Dermis microvascular lymphatic vessel endothelial cell (primary cell): ENCODE measurements at places on chromosomes 3 and 15.

DNA sequence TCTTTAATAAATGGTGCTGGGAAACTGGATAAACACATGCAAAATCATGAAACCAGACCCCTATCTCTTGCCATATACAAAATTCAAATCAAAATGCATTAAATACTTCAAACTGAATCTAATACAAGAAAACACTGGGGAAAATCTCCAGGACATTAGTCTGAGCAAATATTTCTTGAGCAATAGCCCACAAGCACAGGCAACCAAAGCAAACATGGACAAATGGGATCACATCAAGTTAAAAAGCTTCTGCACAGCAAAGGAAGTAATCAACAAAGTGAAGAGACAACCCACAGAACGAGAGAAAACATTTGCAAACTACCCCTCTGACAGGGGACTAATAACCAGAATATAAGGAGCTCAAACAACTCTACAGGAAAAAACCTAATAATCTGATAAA lies 6.3 kb downstream of the ANKRD28 start:
- DNase-seq, result no peak

GRCh38 chr3:28840976-28841376 lies 439.9 kb upstream of the RBMS3 start:
- no peak for DNase-seq

DNA sequence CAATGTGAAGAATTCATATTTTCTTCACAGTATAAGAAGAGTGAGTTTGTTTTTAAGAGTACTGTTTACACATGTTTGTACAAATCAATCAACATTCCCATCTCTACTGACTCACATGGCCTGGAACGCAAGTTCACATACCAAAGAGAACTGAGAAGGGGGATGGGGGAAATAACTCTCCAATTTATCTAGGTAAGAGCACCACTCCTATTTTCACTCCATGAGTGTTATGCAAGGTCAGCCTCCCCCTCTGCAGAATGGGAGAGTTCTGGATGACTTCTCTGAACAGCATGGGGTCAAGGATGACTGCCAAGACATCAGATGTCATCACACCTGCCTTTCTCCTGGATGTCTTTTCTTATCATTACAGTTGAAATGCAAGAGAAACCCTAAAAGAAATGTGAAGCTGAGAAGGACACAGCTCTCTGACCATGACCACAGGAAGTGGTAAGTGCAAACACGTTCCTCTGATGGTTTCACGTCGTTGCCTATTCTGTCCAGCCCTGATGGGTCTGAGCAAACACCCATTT lies 95.2 kb downstream of the SEMA6D start:
- DNase-seq, result peak; percentile 36

- no peak for DNase-seq
Measured at GRCh38 chr3:173501931-173502489, 104.5 kb downstream of the NLGN1 start.

DNA sequence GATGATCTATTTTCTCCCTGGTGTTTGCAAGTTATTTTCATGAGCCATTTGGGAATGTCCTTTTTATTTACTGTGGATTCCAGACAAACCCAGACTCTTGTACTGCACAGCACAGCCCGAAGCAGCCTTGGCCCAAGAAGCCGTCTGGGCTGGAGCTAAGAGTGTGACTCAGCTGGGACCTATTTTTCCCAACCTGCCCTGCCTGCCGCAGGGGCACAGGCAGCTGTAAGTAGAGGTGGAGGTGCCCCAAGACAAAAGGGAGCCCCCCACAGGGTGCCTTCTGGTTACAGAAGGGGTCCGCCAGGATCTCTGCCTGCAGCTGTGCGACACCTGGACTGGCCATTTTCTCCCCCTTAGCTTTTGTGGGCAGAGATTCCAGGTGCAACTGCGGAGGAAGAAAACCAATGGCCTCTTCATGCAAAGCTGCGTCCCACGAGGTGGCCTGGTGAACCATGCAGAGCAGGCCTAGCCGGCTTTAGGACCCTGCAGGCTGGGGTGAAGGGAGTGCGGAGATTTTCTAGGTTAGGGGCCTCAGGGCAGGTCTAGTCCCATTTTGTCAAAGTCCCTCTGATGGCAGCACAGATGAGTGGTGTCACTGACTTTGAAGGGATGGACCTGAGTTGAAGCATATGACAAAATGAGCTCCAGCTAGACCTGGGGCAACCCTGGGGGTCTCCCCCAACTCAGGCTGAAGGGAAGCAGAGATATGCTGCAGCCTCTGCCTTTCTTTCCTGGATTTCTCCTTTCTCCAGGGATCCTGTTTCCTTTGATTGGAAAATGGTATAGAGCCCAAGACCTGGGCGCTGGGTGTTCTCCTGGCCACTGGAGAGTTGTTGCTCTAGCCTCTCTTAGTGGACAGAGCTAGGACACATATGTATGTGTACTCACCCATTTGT lies 131.2 kb downstream of the KLF13 start:
- DNase-seq, result peak; percentile 81

GRCh38 chr3:142886940-142887339 lies 1.9 kb downstream of the PCOLCE2 start:
- no peak for DNase-seq

GRCh38 chr15:38945551-38946298 lies 381.1 kb upstream of the RASGRP1 start:
- peak; percentile 33 for DNase-seq

GRCh38 chr15:58463815-58464650 lies 32.2 kb downstream of the LIPC start:
- no peak for DNase-seq

DNA sequence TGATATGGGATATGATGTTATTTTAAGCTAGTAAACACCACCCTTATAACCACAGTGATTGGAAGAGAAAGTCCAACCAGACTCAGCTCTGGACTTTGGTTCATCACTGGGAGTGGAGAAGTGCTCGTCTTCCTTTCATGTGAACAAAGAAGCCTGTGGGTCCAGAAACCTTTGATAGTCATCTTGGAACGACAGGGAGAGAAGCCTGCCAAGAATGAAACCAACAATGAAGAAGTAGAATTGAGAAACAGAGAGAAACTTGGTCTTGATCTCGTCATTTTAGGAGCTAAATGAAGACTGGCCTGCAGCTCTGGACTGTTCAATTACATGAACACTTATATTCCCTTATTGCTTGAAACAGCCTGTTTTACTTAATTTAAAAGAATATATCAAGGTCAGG lies 13.1 kb upstream of the SLC35G2 start:
- no peak for DNase-seq

DNA sequence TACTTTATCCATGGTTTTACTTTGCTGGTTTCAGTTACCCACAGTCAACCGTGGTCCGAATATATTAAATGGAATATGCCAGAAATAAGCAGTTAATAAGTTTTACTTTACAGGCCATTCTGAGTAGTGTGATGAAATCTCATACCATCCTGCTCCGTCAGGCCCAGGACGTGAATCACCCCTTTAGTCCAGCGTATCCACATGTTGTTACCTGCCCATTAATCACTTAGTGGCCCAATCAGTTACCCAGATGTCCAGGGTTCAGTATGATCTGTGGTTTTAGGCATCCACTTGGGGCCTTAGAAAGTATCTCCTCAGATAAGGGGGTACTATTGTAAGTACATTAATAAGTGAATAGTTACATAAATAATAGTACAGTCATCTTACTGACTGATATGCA lies 88.0 kb downstream of the TTBK2 start:
- DNase-seq, result no peak

DNA sequence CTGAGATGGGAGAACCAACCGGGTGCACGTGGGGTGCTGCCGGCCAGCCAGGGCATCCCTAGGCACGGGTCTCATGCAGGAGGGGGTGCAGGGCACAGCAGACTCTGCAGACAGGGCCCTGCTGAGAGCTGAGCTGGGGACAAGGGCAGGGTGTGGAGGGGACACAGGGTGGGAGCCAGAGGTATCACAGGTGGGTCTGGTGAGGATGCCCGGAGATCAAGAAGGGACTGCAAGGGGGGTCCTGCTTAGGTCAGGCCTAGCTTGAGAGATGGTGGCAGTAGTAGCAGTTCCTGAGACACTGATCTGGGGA lies 39.5 kb upstream of the PRR23E start:
- no peak for DNase-seq

GRCh38 chr15:42674472-42674871 lies 62.5 kb downstream of the CDAN1 start:
- DNase-seq, result no peak
